ENCODE measurements at places on chromosomes 12 and 14.

DNA sequence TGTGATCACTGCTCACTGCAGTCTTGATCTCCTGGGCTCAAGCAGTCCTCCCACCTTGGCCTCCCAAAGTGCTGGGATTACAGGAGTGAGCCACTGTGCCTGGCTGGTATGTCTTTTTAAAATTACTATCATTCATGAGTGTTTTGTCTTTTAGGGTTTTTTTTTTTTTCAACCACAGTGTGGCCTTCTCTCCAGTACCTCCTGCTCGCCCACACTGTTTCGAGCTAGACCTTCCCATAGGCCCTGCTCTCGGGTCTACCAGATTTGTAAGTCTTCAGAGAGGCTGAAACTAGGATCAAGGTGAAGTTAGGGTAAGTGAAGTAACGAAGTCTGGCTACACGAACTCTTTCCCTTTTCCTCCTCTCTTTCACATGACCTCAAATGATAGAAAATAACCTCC, 1.5 kb downstream of the BIN2 start:
- no peak for DNase-seq

- DNase-seq, result no peak
Measured at GRCh38 chr12:50728417-50728816, 35.5 kb upstream of the ATF1 start.

GRCh38 chr12:111886662-111887545, 44.9 kb downstream of the MAPKAPK5 start:
- no peak for DNase-seq

DNA sequence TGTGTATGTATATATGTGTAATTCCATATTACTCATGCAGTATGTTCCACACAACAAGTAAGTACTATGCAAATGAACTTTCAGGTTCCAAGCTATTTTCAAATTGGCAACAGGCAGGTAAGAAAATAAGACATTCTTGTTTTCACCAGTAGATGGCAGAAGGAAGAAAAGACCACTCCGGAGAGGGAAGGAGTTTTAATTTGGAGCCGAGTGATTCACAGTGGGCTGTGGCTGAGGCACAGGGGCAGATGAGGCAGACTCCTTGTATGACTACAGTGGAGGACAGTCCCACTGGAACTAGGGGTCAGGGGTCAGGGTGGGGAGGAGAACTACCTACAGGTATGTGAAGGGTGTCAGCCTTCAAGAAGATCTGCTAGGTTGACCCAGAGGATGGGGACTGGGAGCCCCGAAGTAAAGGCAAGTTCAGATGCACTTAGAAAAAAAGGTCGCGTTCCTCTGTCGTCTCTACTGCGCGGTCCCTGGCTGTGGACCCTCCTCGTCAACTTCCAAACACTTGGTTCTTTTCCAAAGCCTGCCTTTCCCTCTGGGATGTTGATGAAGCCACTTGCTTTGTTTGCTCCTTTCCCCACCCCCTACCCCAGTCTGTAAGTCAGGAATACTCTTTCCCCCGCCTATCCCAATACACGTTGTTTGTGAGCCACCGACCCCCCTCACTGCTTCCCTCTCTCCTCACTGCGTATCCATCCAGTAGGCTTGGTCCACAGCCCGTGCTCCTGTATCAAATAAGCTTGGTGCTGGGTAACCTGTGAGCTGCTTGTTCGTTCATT, 24.1 kb downstream of the DDX47 start:
- no peak for DNase-seq

DNA sequence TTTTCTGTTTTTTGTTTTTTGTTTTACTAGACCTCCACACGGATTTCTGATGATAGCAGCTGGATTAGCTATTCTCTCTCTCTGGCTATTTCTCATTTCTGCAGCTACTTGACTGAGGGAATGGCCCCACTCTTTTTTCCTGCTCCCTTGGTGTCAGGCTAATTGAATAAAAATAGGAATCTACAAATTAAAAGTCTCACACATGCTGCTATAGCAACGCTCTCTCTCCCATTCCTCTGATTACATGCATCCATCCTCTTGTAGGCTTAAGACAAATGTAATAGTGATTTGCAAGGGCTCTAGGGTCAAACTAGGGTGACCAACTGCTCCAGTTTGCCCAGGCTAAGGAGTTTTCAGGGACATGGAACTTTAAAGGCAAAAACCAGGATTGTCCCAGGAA, 221.8 kb downstream of the PHLDA1 start:
- DNase-seq, result no peak

- DNase-seq, result no peak
Measured at GRCh38 chr14:76115010-76115422, 36.7 kb upstream of the GPATCH2L start.

DNA sequence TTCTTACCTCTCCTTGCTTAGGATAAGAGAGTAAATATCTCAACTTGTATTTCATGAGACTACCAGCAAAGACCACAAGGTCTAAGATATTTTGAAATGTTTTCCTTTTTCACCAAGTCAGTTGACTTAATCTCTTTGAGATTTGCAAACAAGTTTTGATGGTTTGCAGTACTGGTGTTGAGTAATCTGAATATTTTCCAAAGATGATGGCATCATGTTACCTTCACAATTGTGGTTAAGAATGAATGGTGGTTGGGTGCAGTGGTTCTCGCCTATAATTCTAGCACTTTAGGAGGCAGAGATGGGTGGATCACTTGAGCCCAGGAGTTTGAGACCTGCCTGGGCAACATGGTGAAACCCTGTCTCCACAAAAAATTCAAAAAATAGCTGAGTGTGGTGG, 225.7 kb downstream of the TMTC2 start:
- no peak for DNase-seq

DNA sequence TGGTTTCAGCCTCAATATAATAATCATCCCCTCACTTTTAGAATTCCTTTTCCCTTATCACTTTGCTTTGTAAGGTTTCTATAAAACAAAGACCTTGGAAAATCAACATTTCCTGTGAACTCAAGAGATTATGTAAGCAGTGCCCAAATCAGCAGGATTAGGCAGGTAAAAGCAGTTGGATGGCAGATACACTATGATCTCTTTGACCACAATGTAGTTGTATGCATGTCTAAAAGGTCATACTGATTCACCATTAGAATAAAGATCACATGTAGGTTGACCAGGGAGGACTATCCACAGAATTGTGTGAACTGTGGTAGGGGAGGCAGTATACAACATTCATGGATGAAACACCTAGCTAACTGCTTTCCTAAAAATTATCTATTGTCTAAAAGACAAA, 57.5 kb downstream of the DENND5B start:
- no peak for DNase-seq

GRCh38 chr12:59365133-59365532, 230.7 kb upstream of the SLC16A7 start:
- DNase-seq, result no peak

DNA sequence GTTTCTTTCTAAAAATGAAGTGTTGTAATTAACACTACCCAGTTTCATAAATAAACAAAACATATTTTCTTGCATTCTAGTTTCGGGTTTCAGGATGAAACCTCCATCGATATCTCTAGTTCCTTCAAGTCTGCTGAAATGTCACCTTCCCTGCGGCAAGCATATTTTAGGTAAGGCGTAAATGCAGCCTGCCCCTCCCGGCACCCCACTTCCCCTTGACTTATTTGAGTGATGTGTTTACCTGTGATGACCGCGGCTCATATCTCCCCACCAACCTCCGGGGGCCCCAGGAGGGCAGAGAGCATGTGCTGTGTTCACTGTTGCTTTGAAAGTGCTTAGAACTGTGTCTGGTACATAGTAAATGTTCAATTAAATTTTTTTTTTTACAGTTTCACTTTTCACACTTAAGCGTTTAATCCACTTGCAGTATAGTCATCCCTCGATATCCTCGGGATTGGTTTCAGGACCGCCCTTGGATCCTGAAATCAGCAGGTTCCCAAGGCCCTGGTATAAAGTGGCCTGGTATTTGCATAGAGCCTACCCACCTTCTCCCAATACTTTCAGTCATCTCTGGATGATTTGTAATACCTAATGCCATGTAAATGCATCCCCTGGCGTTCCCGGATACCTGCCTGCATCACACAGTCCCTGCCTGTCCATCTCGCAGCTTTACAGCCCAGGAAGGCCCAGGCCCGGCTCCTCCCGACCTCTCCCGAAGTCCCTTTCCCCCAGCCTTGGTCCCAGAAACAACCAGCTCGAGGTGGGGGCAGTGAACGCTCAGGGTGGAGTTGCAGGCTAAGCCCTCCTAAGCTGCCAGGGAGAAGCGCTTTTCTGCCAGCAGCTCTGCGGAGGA, 40.2 kb upstream of the FBRSL1 start:
- DNase-seq, result no peak

GRCh38 chr14:68686205-68686465, 106.7 kb downstream of the ZFP36L1 start:
- DNase-seq, result no peak

DNA sequence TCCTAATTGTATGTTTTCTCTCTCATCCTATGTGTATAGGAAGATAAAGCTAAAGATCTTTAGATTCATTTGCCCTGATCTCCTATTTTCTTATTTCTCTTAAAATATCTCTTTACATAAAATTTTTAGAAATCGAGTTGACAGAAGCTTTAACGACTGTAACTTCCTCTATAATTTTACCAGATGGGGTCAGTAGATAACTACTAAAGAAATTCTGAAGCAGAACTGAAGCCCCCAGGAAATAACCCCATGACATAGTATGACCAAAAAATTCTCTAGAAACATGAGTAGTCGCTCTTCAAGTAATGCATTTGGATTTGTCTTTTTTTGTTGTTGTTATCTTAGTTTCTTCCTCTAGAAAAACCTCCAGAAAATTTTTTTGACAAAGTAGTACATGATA, 288.0 kb downstream of the ERC1 start:
- DNase-seq, result no peak

- DNase-seq, result no peak
Measured at GRCh38 chr14:89336338-89336737, 80.7 kb downstream of the FOXN3 start.

GRCh38 chr12:18718462-18718861, 19.4 kb downstream of the PLCZ1 start:
- DNase-seq, result no peak

GRCh38 chr12:132812631-132813305, 15.9 kb downstream of the GOLGA3 start:
- DNase-seq, result no peak
